ENCODE measurements at places on chromosomes 13 and 19.

GRCh38 chr19:32876919-32877285, 7.3 kb upstream of the SLC7A9 start:
- no peak for DNase-seq

DNA sequence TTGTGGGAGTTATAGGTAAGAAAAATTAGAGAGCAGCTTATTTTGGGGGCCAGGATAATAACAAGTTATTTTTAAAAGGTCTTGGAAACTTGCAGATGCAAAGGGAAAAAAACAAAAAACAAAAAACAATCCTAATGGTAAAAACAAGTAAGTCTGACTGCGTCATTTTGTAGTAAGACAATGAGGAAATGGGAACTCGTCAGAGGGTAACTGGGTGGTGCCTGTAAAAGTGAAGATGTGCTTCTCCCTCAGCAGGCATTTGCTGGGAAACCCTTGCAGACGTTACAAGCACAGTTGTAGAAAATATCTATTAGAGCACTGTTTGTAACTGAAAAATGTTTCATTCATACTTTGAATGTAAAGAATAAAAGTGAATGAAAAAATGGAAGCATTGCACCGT, 2.2 kb upstream of the TNFSF13B start:
- no peak for DNase-seq

GRCh38 chr19:39982883-39983282, 11.9 kb downstream of the PSMC4 start:
- DNase-seq = no peak

DNA sequence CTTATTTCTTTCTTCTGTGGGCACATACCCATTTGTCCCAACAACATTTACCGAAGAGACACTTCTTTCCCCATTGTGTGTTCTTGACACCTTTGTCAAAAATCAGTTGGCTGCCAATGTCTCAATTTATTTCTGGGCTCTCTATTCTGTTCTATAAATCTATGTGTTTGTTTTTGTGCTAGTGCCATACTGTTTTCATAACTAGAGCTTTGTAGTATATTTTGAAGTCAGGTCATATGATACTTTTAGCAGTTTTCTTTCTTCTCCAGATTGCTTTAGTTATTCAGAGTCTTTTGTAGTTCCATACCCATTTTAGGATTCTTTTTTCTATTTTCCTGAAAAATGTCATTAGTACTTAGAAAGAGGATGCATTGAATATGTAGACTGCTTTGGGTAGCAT, 1276.3 kb downstream of the SLITRK1 start:
- DNase-seq = no peak

- no peak for DNase-seq
These were observed 83.5 kb upstream of the KCTD15 start for GRCh38 chr19:33713194-33713593.

GRCh38 chr13:114319441-114319913, 5.2 kb downstream of the CHAMP1 start:
- no peak for DNase-seq

- DNase-seq = peak; percentile 22
These were observed 444.8 kb downstream of the FOXO1 start for GRCh38 chr13:40221460-40222201.

DNA sequence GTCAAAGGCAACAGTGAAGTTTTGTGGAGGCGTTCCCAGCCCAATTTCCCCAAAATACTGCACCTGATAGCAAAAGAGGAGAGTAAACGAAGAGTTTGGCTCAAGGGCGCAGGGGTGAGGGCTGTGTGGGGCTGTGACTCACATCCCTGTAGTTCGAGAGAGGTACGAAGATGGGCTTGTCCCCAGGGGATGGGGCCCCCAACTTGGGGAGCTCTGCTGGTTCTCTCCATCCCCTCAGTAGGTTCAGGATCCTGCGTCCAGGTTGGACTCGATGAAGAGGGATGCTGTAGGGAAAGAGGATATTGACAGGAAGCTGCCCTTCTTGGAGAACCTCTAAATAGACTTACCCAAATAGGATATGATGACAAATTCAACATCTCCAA, 3.4 kb downstream of the NAPSA start:
- no peak for DNase-seq

DNA sequence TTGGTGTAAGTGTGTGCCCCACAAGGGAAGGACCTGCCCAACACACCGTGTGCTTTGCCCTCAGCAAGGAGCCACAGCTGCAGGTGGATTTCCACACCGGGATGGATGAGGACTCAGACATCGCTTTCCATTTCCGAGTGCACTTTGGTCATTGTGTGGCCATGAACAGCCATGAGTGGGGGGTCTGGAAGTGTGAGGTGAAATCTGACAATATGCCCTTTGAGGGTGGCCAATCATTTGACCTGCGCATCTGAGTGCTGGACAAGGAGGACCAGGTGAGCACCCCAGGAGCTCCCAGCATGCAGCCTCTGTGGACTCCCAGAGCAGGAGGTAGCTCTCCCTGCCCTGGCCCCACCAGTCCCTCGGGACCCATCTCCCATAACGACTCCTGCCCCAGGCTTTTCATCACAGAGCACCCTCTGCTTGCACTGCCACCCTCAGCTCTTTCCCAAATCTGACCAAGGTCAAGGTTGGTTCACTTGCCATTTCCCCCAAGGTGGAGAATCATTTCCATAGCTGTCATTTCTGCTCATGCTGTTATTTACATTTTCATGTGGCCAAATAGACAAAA, 13.2 kb upstream of the EID2 start:
- DNase-seq = no peak

GRCh38 chr13:93345770-93346169, 119.2 kb downstream of the GPC6 start:
- no peak for DNase-seq

- DNase-seq = peak; percentile 67
These were observed 19.3 kb upstream of the RASA3 start for GRCh38 chr13:114151565-114152284.

DNA sequence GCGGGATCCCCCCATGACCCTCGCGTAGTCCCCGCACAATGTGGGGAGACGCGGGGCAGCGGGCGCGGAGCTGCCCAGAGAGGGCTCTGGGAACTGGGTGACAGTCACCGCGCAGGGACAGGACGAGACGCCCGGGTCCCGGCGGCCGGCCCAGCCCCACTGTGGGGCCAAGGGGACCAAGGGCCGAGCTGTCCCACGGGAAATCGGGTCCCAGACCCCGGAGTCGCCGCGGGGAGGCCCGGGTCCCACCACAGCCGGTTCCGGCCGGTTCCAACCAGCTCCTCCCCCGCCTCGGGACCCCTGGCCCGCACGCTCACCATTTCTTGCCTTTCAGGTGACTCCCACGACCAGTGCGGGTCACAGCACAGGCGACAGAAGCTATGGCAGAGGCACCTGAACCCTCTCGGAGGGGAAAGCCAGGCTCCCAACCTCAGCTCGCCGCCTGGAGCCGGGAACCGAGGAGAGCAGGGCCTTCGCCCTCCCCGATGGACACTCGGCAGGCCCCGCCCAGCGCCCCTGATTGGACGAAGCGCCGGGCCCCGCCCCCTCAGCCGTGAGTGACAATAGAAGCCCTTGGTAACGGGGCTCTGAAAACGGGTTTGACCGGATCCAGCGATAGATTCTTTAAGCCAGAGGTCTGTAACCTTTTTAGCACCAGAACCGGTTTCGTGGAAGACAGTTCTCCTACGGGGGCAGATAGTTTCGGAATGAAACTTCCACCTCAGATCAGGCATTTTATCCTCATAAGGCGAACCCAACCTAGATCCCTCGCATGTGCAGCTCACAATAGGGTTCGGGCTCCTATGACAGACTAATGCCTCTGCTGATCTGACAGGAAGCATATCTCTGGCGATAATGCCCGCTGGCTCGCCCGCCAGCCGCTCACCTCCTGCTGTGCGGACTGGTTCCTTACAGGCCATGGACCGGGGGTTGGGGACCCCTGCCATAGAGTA, at the start of gene ZNF433:
Gene ZNF433, minus strand, starts transcription at position 460 of the 953 bp plus-strand sequence. Its CDS starts 140 bp downstream, at position 320.
- DNase-seq = peak; percentile 65

- DNase-seq = no peak
These were observed 3.7 kb upstream of the IRS2 start for GRCh38 chr13:109790086-109790485.

GRCh38 chr13:32446773-32447465, 19.0 kb upstream of the N4BP2L1 start:
- no peak for DNase-seq

DNA sequence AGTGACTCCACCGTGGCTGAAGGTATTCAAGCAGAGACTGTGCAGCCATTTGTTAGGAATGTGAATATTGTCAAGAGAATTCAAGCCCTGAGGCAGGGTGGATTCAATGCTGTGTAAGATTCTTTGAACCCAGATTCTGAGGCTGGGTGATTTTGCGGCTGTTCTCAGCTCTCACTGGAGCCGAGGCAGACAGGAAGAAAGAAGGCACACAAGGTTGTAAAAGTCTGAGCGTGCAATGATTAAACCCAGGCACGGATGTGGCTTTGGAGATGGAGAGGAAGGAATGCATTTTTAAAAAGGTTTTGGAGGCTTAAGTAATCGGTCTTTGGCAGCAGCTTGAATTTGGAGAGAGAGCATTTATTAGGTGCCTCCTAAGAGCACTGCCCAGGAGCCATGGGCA, 187.9 kb downstream of the KATNAL1 start:
- no peak for DNase-seq

DNA sequence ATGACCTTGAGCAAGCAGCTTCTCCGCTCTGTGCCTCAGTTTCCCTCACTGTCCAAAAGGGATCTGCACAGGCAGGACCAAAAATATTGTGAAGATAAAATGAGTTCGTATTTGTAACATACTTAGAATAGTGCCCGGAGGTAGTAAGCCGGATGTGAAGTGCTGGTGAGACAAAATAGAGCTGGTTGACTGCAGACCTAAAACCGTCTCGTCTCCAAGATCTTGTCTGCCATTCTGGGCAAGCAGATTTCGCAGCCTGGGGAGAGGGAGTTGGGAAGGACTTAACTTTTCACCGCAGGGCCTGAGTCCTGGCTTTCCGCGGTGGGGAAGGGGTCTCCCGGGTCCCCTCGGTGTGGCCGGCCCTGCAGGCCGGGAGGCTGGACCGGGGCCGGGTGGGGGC, 8.2 kb upstream of the BBC3 start:
- no peak for DNase-seq

GRCh38 chr13:109162248-109163036, 533.0 kb downstream of the MYO16 start:
- no peak for DNase-seq

GRCh38 chr13:83153848-83154247, 728.4 kb downstream of the SLITRK1 start:
- DNase-seq = no peak

DNA sequence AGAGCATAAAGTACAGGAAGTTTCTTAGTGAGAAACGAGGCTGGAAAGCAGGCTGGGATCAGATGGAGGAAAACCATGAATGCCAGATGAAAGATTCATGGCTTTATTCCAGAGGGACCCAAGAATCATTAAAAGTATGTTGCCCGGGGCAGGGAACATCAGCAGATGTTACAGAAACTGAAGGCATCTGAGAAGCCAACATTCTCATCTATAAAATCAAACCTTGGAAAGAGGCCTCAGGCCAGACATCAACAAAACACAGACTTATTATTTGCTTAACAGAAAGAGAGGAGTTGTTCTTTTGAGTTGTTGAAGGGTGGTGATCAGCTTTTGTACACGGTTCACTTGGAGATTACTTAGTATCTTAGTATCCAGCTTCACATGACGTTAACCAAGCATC, 543.6 kb downstream of the RFC3 start:
- no peak for DNase-seq

DNA sequence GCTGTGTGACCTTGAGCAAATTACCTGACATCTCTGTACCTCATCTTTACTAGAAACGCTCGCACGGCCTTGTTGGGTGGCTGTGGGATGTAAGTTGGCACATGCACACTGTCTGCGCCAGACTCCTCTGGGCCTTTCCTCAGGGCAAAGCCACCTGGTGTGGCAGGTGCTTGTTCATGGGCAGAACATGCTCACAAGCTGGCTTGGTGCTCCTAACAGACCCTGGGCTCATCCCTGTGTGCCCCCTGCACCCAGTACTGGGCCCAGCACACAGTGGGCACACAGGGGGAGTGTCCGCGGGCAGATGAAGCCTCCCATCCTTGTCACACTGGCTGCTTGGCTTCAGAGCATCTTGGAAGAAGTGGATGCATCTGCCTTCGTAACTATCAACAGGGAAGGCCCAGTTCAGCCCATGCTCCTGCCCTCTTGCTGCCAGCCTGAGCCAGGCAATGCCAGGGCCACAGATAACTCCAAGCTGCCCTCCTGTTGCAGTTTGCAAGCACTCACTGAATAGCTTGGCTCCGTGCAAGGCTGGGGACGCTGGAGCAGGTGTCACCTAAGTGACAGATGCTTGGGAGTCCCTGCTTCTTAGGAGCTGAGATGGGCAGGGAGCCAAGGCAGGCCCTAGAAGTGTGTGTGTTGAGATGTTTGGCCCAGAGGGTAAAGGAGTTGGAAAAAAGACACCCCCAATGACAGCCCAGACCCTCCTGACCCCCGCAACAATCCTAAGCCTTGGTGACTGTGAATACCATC, 123.9 kb downstream of the TUBA3C start:
- DNase-seq = no peak

DNA sequence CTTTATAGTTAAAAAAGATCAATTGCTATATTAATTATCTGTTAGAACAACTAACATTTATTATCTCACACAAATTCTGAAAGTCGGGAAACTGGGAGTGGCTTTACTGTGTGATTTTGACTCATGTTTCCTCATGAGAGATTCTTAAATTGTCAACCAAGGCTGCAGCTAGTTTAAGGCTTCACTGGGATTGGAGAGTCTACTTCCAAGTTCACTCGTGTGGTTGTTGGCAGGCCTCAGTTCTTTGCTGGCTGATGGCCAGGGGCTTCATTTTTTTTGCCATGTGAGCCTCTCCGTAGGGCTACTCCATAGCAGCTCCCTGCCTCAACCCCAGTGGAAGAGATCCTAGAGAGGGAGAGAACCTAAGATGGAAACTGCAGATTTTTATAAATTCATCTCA, 24.5 kb upstream of the LPAR6 start:
- no peak for DNase-seq

- no peak for DNase-seq
These were observed 40.1 kb downstream of the HSPH1 start for GRCh38 chr13:31121379-31122140.

GRCh38 chr13:50365408-50366391, 350.5 kb downstream of the KCNRG start:
- DNase-seq = peak; percentile 12

GRCh38 chr19:44800461-44800860, 8.4 kb upstream of the BCAM start:
- peak; percentile 83 for DNase-seq

GRCh38 chr19:49850221-49850486, 805 bp upstream of the PTOV1 start:
- no peak for DNase-seq

GRCh38 chr13:50686551-50686950, 156.9 kb downstream of the DLEU7 start:
- DNase-seq = no peak

- DNase-seq = no peak
These were observed 5.5 kb downstream of the DIRAS1 start for GRCh38 chr19:2715470-2716274.

- no peak for DNase-seq
These were observed 213.3 kb downstream of the MZT1 start for GRCh38 chr13:72514146-72514545.

- no peak for DNase-seq
These were observed 40.0 kb downstream of the ESD start for GRCh38 chr13:46756977-46757376.
